ENCODE measurements at places on chromosomes 4 and X. TPM values are rescaled to one million over a fixed set of nuclear protein-coding genes. Genes with fewer than 3 reads are reported as not detected.
A peak's percentile ranks its signal among the peaks of the same experiment; 100 is the strongest.

TCEAL1 gene
- total RNA-seq, result 22.9 TPM

DNA sequence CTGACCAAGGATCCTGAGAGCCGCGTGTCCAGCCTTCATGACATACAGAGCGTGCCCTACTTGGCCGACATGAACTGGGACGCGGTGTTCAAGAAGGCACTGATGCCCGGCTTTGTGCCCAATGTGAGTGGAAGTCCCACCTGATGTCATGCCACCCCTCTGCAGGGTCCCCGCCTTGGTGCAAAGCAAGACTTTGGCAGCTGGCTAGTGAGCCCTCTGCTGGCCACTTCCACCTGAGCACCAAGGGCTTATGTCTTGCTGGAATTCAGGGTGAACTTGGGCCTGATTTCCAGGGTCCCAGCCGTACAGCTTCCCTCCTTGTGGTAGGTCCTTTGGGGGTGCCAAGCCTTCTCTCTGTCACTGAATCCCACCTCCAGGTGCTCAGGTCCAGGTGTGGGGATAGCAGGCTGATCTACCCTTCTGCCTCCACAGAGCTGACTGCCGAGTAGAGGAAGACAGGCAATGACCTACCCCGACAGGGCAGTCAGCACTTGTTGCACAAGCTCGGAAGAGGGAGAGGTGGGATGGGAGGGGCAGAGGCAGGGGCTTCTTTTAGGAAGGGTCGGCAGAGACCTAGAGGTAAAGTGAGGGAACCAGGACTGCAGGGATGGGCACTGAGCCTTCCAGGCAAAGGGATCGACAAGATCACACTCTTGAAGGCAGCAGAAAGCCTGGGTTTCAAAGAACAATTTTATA, 248.1 kb downstream of the EVC2 start:
- peak; percentile 23 for DNase-seq

- DNase-seq, result no peak
These were observed 3.2 kb upstream of the TLR10 start for GRCh38 chr4:38785901-38786402.

GRCh38 chrX:115341421-115341820, 51.9 kb downstream of the LUZP4 start:
- DNase-seq, result no peak

DNA sequence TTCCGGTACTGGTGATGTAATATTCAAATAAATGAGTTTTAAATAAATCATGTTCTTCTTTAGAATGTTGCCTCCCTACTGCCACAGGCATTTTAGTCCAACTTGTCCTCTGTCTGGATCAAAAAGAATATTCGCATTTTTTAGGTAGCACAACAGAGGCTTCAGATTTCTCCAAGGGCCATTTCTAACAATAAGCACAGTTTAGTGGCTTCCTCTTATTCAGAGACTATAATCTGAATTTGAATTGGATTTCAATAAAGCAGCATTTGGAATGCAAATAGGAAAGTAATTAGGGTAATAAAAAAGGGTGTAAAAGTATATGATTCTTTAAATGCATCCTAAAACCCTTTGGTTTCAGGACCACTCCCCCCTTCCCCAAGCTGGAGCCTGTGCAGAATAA, 167.9 kb upstream of the GLRA2 start:
- no peak for DNase-seq

GRCh38 chr4:96775501-96775900, 935.6 kb downstream of the PDHA2 start:
- no peak for DNase-seq

DNA sequence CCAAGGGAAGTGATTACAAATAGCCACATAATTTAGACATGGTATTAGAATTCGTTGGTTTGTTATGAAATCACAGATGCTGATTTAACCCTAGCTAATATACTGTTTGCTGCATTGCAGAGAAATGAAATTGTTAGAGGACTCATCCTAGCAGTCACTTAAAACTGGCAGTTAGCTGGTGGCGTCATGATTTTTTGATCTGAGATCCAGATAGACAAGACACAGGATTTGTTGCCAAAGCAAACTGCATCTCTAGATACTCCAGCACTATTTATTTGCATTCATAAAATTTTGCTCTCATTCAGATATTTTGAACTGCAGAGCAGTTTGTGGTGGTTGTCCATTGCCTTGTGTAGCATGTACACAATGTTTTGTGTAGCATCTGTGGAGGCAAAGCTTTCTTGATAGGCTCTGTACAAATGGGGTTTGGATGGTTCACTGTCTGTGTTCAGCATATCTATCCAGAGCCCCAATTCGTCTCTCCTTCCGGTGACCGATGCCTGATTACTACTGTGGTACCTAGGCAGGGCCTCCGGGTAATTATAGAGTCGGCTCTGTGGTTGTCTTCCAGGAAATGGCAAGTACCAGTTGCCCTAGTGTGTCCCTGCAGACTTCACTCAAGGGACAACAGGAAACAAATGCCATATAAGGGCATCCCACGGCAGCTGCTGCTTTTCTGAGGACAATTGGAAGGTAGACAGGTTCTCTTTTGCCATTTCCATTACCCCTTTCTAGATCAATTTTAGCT, 30.1 kb upstream of the SPARCL1 start:
- no peak for DNase-seq

- no peak for DNase-seq
These were observed 165.1 kb upstream of the PPP3CA start for GRCh38 chr4:101512416-101512815.

GRCh38 chrX:152642931-152643564, 5.4 kb downstream of the GABRQ start:
- DNase-seq, result no peak

- DNase-seq, result no peak
These were observed 116.8 kb upstream of the KIT start for GRCh38 chr4:54540931-54541330.

- no peak for DNase-seq
These were observed 18.4 kb downstream of the XIAP start for GRCh38 chrX:123878252-123878721.

GRCh38 chr4:161714022-161714751, 449.6 kb downstream of the FSTL5 start:
- no peak for DNase-seq

RNF212 gene
- total RNA-seq, result not detected

TECRL gene
- 1,086 TPM for total RNA-seq

- DNase-seq, result no peak
These were observed 10.9 kb upstream of the BBS7 start for GRCh38 chr4:121881158-121881557.

- DNase-seq, result no peak
These were observed 18.6 kb upstream of the SUPT20HL1 start for GRCh38 chrX:24341795-24342194.

PAGE4 gene
- total RNA-seq, result not detected

DNA sequence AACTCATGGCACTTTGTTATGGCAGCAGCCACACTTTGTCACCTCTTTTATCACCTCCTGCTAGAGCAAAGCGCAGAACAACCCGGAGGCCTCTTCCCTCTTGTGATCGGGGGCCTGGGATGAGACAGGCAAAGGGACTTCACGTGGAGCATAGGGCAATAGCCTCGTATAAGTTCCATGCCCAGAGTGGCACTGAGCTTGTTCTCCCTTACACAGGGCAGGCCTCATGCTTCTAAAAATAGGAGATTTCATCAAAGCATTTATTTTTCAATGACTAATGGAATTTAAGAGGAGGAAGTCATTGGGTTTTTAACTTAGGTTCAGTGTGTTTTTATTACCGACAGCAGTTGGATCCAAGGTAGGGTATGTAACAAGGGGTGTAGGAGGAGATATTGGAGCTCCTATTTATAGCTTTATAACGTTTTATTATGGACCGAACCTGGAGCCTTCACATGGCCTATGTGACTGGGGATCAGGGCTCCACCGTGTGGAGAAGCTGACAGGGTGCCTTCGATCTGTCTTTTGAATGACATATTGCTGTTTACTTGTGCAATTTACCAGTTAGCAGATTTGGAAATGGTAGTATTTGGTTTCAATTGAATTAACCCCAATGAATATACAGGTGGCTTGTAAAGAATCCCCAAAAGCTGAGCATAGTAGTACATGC, 93.8 kb downstream of the SLC2A9 start:
- no peak for DNase-seq

DNA sequence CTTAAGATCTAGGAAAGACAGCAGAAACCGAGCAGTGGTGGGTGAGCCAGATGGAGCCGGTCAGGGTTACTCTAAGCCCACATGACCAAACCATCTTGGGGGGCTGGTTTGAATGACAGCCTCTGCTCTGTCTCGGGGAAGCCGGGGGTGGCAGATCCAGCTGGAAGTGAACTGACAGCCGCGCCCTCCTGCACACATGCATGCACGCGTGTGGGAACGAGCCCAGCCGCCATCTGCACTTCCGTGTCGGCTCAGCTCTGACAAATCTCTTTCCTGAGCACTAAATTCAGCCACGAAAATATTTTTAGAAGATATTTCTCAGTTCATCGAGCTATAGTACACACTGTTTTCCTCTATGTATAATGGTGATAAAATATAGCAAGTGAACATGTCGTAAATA, 115.5 kb downstream of the DCTD start:
- DNase-seq, result no peak

GAGE12D gene
- not detected for total RNA-seq

DNA sequence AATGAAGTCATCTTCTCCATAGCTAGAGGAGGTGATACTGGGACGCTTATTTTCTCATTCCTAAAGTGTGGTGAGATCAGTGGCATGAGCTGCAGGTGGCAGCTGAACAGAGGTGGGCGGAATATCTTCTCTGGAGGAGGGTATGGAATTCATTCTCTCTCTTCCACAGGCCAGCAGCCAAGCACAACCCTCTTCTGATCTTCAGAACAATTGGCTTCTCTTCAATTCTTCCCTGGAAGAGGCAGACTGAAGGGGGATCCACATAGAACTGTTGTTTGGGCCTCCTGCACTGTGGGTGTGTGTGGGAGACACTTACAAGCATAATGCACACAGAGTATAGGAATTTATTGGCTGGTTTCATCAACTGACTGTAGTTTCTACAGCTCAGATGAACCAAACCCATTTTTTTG, 180.4 kb upstream of the RASGEF1B start:
- no peak for DNase-seq

DNA sequence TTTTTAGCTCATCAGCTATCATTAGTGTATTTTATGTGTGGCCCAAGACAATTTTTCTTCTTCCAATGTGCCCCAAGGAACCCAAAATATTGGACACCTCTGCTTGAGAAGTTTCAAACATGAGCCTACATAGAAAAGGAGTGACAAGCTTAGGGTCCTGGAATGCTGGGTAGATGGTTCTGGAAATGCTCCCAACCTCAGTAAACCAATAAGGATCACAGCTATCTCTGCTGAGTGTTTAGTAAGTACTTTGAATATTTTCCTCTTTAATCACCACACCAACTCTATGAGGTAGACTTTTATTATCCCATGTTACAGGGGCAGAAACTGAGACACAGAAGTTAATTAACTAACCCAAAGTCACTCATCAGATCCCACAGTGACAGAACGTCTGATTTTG, 164.9 kb upstream of the KLF3 start:
- DNase-seq, result no peak

WNK3 gene
- 0.88 TPM for total RNA-seq

GRCh38 chrX:12950851-12951594, 23.9 kb upstream of the TMSB4X start:
- no peak for DNase-seq

AFP gene
- total RNA-seq, result not detected

PPARGC1A gene
- total RNA-seq, result 108 TPM

DNA sequence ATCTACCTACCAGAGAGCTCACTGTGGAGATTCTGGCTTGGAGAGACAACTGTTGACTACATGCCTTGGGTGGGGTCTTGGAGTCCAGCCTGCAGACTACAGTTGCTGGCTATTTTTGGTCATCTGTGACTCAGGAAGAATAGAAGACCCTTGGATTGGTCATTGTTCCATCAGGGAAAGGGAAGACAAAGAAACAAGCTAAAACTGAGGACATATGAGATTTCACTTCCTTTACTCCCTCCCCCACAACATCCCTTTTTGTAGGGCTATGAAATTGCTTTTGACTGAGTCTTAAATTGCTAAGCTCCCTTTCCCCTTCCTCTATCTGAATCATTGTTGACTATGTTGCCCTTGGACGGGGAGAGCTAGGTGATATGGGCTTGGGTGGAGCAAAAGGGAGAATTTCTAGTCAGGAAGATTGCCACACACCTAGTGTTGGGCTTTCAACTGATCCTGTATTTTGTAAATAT, 11.7 kb downstream of the MSN start:
- DNase-seq, result no peak

EVC gene
- total RNA-seq, result 5.1 TPM

DNA sequence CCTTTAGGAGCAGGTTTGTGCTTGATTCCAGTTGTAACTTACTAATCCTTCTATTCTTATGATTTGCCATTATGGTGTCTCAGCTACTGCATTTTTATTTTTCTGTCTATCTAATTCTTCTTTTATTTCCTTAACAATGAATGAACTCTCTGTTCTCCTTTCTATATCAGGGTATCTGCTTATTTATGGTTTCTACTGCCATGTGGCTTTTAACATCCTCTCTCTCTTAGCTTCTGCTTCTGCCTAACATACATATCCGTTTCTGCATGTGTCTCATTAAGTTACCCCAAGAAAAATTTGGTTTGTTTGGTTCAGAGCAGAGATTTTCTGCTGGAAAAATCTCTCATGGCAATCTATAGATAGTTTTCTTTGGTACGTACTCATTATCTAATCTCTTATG, 614.4 kb downstream of the RPA4 start:
- DNase-seq, result no peak

DNA sequence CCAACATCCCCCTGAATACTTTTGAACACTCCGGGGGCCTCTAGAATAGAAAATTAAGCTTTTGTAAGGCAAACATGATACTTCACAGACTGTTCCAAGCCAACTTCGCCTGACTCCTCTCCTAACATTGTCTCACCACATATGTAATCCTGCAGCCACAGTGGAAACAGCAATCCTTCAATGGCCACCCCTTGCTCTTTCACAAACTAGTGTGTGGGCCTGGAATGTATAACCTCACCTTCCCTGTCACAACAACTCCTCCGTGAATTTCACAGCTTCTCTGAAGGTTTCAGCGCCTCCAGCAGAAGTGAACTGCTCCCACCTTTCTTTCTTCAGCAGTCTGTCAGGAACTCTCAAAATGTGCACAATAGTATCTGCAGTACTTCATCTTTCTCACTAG, 185.1 kb downstream of the ADGRL3 start:
- no peak for DNase-seq

GRCh38 chrX:139192386-139192961, 338.1 kb upstream of the F9 start:
- DNase-seq, result no peak

GRCh38 chrX:120559804-120560203, 958 bp downstream of the CUL4B start:
- no peak for DNase-seq

CSAG3 gene
- total RNA-seq, result not detected

- no peak for DNase-seq
These were observed 36.9 kb downstream of the PDLIM5 start for GRCh38 chr4:94488670-94489069.

GRCh38 chr4:153850533-153851280, 61.8 kb upstream of the SFRP2 start:
- no peak for DNase-seq

- no peak for DNase-seq
These were observed 108.1 kb upstream of the PAQR3 start for GRCh38 chr4:79047316-79047715.
